ENCODE measurements at places on chromosomes 11 and 22.

DNA sequence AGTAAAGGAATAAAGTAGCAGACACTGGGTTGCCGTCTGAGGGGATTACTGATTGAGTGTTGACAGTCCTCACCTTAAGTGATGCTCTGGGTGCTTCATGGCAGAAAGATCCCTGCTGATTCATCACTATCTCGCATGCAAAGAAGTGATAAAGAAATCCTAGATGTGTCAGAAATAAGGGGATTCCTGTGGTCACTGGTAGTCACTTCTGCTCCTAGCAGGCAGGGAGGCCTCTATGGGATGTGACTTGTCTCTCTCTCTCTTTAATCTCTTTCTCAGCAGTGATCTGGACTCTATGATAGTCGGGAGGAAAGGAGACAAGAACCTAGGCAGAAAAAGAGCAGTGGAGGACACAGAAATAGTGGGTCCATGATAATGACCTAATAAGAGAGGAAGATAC is 30.9 kb upstream of the OR56A1 start:
- DNase-seq, result no peak

DNA sequence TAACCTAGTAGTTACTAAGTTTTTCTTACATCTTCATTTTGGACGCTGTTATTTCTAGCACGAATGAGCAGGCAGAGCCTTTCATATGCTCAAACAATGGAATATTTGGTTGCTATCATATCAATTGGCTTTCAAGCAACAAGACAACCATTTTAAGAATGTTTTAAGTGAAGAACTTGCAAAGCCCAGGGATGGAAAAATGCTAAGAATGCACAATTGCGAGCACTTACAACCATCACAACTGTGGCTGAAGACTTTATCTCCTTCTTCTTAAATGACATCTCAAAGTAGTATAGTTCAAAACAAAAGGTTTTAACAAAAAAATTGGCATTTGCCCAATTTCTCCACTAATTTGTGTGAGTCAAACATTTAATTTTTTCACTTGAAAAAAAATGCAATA is 8.3 kb upstream of the MMP1 start:
- DNase-seq, result no peak

- no peak for DNase-seq
Measured at GRCh38 chr11:109788948-109789490, 304.2 kb upstream of the ZC3H12C start.

GRCh38 chr11:92129811-92130210 is 94.8 kb upstream of the FAT3 start:
- DNase-seq, result no peak

- no peak for DNase-seq
Measured at GRCh38 chr11:118231461-118231860, 6.7 kb upstream of the JAML start.
